H1 (cell line): ENCODE measurements at places on chromosomes 3 and 15. TPM values are rescaled to one million over a fixed set of nuclear protein-coding genes. Genes with fewer than 3 reads are reported as not detected.

Gene CD200R1
- polyA plus RNA-seq, result 0.02 TPM in 1 of 2 replicates, not detected in the other

Gene NR2F2
- polyA plus RNA-seq, result 0.03 and 0.14 TPM in 2 replicates

GRCh38 chr15:94367726-94368535 lies 136.6 kb downstream of the MCTP2 start:
- no peak for DNase-seq

Gene ITIH3
- polyA plus RNA-seq, result not detected in 2 replicates

DNA sequence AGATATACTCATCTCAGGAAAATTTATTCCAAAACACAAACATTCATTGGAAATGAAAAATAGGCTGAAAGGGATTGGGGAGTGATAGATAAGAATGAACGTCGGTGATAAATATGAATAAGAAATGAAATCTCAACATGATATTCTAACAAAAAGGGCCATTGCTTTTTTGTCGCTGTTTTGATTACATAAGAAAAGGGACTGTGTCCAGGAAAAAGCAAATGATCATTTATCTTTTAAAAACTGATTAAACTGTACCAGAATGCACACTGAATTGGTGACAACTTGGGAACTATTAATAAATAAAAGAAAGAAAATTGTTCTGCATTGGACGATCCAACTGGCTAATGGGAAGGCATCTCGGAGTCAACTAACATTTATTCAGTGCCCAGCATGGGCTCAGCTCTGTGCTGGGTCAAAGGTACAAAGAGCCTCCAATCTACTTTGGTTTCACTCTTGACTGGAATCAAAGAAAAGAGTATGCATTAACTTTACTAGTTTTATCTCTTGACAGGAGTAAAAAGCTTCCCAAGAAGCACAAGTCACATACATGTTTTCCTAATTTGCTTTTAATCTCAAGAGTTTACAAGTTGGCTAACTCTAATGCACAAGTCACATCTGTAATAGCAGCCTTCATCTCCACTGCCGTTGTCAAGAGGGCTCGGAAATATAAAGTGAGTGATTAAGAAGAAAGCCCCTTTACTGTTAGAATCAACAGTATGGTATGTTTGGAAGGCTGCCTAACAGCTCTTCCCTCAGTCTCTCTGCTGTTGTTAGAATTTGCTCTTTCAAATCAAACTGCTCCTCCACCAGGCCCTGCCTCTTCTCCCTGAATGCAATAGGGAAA lies 280.0 kb downstream of the IGSF11 start:
- no peak for DNase-seq

Gene CFAP100
- polyA plus RNA-seq, result 0.09 and 0.17 TPM in 2 replicates

- DNase-seq, result no peak
Observed at GRCh38 chr15:27850050-27850449, 249.1 kb downstream of the OCA2 start.

Gene ERICH6
- polyA plus RNA-seq, result not detected in 2 replicates

Gene AMOTL2
- 19.0 and 33.5 TPM in 2 replicates for polyA plus RNA-seq

- DNase-seq, result no peak
Observed at GRCh38 chr3:104642827-104643226, 723.9 kb upstream of the ALCAM start.

GRCh38 chr3:190325923-190326322 lies 3.7 kb upstream of the CLDN1 start:
- no peak for DNase-seq

- DNase-seq, result no peak
Observed at GRCh38 chr3:172040981-172041963, 1.9 kb downstream of the FNDC3B start.

- DNase-seq, result no peak
Observed at GRCh38 chr3:71703797-71704196, 21.4 kb downstream of the EIF4E3 start.

Gene EXD1
- 0.06 and 0.08 TPM in 2 replicates for polyA plus RNA-seq

Gene KLHL40
- polyA plus RNA-seq, result 0.02 TPM in 1 of 2 replicates, not detected in the other

GRCh38 chr15:65275728-65276126 lies 11.0 kb downstream of the PARP16 start:
- no peak for DNase-seq

- no peak for DNase-seq
Observed at GRCh38 chr3:124459678-124460077, 270.6 kb upstream of the UMPS start.

Gene GRK7
- polyA plus RNA-seq, result not detected in 2 replicates

Gene PPP1R14D
- not detected in 2 replicates for polyA plus RNA-seq

GRCh38 chr3:57827757-57828156 lies 71.6 kb downstream of the SLMAP start:
- DNase-seq, result no peak

Gene SMARCC1
- polyA plus RNA-seq, result 57.9 and 64.1 TPM in 2 replicates

GRCh38 chr15:63025460-63025859 lies 17.1 kb upstream of the TPM1 start:
- no peak for DNase-seq

Gene MPI
- polyA plus RNA-seq, result 74.8 and 79.0 TPM in 2 replicates

DNA sequence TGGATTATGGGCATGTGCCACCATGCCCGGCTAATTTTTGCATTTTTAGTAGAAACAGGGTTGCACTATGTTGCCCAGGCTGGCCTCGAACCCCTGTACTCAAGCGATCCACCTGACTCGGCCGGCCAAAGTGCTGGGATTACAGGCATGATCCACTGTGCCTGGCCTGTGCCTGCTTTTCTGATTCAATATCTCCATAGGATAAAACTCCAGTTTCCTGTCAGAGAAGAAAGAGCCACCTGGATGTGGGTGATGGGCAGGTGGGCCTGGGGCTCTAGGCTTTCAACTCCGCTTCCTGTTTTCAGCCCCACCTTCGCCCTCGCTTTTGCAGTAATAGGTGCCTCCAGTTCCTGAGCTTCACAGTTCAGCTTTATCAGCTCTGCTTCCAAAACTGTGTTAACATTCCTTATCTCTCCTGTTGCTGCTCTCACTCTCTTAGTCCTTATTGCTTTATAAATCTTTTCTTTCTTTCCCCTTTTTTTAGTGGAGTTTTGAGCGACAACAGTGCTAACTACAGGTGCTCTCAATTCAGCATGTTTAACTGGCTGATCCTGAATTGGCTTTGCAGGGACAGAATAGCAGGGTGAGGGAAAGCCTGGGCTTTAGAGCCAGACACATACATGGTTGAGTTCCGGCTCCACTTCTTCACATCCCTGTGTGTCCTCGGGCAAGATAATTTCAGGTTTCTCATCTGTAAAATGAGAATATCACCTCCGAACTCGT lies 21.1 kb upstream of the PDE8A start:
- DNase-seq, result no peak

DNA sequence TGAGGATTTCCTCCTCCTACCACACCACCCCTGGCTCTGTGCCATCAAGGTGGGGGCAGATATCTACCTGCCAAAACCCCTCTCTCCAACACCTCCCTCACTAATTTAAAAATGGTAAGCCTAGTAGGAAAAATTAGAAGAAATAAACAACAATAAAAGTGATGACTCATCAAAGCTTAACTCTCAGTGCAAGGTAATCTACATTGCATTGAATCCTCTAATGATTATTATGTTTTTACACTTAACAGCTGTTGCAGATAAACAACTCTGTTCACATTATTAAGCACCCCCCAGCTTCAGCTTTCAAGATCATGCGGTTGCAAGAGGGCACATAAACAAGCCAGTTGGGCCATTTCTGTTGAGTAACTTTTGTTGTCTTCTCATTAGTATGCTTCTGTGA lies 396.1 kb upstream of the ATP11B start:
- no peak for DNase-seq

Gene MANF
- 25.3 and 37.5 TPM in 2 replicates for polyA plus RNA-seq

GRCh38 chr3:125624341-125624740 lies 29.0 kb upstream of the OSBPL11 start:
- no peak for DNase-seq

DNA sequence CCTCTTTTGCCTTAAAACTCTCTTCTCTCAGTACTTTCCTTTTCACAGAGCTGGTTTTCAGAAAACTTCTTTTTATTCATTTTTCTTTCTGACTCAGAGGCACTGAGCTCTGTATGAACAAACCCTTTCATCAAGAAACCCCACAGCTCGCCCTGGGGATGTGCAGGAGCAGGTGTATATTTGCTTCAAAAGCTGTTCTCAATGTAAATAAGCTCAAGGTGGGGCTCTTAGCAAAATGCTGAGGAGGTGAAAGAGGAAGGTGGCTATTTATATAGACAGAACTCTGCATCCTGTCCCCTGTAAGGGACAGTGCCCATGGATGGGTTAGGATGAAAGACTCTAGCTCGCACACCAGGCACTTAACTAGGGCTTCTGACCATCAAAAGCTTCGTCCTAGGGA lies 302.0 kb downstream of the WDR72 start:
- DNase-seq, result no peak

DNA sequence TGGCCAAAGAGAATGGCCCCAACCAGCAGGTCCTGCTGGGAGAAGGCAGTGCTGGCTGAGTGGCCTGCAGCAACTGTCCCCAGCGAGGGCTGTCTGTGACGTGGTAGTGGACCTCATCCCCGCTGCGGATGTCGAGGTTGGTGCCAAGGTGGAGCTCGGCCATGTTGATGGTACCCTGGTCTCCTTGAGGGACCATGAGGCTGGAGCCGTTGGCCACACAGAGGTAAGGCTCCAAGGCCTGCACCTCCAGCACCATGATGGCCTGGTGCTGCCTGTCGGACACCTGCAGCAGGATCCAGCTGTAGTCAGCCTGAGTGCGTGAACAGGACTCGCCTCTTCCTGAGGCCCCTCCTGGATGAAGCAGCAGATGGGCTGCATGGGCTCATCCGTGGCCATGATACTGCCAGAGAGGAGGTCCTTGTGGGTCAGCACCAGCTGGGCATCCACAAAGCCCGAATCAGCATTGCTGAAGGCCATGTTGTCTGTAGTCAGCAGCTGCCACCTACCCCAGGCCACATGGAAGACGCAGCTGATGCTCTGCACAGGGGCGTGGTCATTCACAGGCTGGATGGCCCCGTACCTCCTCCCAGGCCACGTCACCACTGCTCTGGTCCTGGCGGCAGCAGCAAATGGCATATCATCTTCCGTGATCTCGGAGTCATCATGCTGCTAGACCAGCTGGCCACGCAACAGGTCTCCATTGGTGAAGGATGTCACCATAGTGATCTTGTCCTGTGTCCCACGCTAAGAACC lies 167.5 kb downstream of the GOLGA6L4 start:
- DNase-seq, result no peak

Gene WDR72
- 1.2 and 1.6 TPM in 2 replicates for polyA plus RNA-seq
